ENCODE measurements at places on chromosomes 12 and 14. TPM values are rescaled to one million over a fixed set of nuclear protein-coding genes. Genes with fewer than 3 reads are reported as not detected.

SLC15A4 gene
- 36.1 TPM for total RNA-seq

CYP27B1 gene
- 1.7 TPM for total RNA-seq

SDS gene
- total RNA-seq = not detected

GLT1D1 gene
- 0.74 TPM for total RNA-seq

LBHD2 gene
- not detected for total RNA-seq
